Head of caudate nucleus (tissue), 42 donors: ENCODE measurements at places on chromosomes 3 and 15.

GRCh38 chr3:166169681-166170080, 332.5 kb upstream of the BCHE start:
- no peak for DNase-seq

- no peak for DNase-seq
Observed at GRCh38 chr15:73954188-73955145, 28.2 kb downstream of the LOXL1 start.

- no peak for DNase-seq
Observed at GRCh38 chr3:143249014-143249413, 129.4 kb downstream of the CHST2 start.

DNA sequence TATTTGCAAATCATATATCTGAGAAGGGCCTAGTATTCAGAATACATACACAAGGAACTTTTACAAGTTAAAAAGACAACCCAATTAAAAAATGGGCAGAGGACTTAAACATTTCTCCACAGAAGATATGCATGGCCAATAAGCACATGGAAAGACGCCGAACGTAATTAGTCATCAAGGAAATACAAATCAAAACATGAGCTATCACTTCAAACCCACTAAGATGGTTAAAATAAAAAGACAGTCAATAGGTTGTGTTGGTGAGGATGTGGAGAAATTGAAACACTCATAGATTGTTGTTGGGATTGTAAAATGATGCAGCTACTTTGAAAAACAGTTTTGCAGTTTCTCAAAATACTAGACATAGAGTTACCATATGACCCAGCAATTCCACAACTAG, 61.2 kb upstream of the NEO1 start:
- no peak for DNase-seq

- DNase-seq: peak; percentile 65
Observed at GRCh38 chr15:89898614-89899294, 5.0 kb upstream of the AP3S2 start.

GRCh38 chr15:73902121-73903020, 23.9 kb upstream of the LOXL1 start:
- no peak for DNase-seq

DNA sequence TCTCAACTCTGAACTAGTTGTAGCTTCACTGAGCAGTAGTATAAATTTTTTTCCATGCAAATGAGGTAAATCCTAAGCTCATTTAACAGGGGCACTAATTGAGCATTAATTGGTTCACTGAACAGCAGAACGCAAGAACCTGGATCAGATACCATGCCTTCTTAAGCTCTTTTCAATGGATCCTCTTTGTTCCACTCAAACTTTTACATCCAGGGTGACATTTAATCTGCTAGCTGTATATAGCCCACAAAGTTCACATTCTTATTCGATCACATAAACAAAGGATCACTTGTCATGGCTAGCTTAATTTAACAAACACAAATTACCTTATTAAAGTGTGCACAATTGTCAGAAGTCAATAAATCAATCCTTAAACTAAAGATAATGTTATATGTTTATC, 281.6 kb downstream of the CNTN6 start:
- no peak for DNase-seq

DNA sequence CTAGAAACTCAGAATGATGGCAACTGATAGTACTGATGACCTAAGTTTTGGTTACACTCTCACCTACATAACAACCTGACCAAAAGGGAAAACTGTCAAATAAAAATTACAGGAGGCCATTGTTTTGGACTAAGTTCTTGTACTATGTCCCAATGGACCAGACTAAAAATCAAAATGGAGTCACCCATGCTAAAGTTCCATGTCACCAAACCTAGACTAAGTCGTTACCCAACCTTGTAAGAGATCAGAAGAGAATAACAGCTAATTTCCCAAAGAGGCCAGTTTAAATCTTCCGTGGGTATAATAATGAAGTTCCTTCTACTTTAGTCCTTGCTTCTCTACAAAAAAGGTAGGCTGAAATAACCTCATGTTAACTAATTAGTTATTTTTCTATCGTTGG, 12.3 kb downstream of the THOC7 start:
- DNase-seq: no peak

DNA sequence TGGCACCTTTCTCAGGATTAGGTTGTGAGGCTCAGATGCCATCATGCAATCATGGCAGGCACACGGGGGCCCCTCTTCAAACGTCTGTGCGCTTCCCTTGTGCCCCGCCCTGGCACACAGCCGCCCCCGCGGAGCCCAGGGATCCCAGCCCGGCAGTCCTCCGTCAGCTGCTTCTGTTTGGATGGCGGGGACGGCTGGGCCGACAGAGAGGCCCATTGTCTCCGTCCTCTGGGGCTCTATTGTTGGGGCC, 849 bp upstream of the HDAC11 start:
- DNase-seq: peak; percentile 95

DNA sequence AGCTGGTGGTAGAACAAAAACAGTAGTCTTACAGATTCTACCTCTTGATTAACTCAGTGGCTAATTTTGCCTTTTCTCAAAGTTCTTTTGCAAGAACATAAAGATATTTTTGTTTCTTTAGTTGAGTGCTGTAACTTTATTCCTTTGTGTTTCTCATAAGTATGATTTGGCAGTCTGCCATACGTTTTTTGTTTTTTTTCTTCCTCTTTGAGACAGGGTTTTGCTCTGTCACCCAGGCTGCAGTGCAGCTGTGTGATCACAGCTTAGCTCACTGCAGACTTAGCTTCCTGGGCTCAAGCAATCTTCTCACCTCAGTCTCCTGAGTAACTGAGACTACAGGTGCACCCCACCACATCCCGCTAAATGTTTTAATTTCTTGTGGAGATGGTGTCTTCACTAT, 22.4 kb downstream of the B3GNT5 start:
- DNase-seq: no peak

DNA sequence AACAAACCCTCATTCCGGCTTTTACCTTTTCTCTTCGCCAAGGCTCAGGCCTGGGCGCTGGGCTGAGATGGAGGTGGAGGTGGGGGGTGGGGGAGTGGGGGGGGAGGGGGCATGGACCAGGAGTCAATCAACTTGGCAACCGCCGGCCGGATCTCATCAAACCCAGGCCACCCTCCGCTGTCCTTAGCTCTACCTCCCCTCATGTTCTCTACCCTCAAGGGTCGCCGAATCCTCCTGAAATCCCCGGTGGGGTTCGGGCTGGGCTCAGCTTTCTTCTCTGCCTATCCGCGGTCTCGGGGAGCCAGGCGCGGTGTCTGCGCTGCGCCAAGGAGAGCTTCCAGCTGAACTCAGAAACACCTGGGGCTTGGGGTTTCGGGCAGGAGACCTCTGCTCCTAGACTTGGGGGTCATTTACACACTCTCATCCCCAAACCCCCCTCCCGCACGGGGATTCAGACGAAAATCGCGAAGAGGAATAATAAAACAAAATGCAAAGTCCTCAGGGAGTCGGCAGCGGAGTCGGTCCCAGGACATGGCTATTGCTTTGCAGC, 2.5 kb downstream of the ONECUT1 start:
- no peak for DNase-seq

GRCh38 chr3:98733053-98733811, 29.9 kb upstream of the ST3GAL6 start:
- DNase-seq: peak; percentile 17

DNA sequence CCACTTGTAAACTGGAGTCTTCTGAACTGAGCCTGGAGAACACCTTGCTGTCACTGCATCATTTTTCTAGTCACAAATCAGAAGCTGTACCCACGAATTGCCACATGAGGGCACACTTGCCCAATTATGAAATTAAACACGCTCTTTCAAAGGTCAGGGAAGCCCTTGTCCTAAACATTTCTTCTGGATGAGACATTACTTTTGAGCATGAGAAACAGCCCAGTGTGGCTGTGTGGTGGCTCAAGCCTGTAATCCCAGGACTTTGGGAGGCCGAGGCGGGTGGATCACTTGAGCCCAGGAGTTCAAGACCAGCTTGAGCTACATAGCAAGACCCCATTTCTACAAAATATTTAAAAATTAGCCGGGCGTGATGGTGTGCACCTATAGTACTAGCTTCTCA, 27.5 kb upstream of the CFAP161 start:
- peak; percentile 23 for DNase-seq

GRCh38 chr15:47366884-47367283, 350.4 kb upstream of the SEMA6D start:
- no peak for DNase-seq

DNA sequence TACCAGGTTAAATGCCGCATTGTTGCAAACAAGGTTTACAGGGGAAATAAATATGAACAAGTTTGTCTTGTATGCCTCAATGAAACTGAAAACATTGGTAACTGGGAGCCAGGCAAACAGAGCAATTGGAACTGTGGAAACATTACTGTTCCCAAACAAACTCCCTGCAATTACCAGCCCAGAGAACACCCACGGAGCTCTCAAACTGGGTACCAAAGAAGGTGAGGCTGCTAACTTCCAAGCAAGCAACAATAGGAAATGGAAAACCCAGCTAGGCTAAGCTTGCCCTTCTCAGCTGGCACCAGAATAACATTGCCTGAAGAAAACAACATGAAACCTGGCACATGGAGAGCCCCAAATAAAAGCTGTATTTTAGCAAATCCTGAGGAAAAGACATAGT, 218.9 kb upstream of the THRB start:
- DNase-seq: no peak

GRCh38 chr15:83928392-83928734, 274.4 kb downstream of the ADAMTSL3 start:
- DNase-seq: no peak

DNA sequence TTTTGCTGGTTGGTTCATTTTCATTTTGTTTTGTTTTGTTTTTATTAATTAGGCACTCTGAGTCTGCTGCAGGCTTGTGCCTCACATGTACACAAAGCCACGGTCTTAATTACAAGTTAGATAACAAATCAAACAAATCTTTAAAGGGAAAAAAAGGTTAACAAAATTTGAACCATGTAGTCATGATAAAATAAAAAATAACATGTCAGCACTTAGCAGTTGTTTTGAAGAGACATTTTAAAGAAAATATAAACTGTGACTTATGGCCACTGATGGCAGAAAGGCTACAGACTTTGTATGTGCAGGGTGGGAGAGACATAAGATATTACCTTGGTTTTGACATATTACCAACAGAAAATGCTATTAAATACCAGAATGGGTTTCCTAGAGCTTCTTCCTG, 1035.4 kb downstream of the TUSC7 start:
- DNase-seq: no peak

DNA sequence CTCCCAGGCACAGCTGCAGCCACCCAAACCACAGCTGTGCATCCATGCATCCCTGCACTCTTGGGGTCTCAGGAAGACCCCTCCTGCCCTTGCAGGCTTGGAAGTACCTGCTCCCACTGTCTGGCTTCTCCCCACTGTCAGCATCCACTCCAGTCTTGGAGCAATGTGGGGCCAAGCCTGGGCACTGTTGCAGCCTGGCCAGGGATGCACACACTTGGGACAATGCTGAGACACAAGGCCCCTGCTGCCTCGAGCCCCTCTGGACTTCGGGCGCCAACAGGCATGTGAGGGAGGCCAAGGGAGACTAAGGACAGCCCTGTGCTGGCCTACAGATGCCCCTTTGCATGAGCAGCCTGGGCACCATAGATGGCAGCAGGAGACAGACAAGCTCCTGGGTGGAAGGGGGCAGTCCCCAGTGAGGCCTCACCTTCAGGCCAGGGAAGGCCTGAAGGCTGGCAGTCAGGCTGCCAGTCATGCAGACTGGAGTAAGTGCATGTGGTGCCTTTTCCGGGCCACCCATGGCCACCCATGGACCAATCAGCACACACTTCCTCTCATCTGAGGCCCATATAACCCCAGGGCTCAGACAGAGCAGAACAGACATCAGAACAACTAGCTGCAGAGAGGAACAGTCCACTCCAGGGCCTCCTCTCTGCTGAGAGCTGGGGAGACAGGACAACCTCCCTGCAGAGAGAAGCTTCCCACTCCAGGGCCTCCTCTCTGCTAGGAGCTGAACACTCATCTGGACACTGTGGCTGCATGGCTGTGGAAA, 219.0 kb downstream of the VGLL3 start:
- no peak for DNase-seq

DNA sequence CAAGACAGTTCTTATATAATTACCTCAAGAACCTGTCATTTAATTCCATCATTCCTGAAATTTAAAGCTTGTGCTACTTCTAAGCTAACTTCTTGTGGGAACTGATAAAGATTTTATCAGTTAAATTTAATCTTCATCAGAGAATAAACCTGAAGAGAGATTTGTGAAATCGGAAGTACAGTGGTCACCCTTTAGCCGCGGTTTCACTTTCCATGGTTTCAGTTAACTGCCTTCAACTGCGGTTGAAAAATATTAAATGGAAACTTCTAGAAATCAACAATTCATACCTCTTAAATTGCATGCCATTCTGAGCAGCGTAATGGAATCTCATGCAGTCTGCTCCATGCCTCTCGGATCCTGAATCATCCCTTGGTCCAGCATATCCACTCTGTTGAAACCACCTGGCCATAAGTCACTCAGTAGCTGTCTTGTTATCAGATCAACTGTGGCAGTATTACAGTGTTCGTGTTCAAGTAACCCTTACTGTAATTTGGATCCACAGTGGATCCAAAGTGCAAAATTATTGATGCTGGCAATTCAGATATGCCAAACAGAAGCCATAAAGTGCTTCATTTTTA, 626.1 kb downstream of the CADM2 start:
- no peak for DNase-seq

DNA sequence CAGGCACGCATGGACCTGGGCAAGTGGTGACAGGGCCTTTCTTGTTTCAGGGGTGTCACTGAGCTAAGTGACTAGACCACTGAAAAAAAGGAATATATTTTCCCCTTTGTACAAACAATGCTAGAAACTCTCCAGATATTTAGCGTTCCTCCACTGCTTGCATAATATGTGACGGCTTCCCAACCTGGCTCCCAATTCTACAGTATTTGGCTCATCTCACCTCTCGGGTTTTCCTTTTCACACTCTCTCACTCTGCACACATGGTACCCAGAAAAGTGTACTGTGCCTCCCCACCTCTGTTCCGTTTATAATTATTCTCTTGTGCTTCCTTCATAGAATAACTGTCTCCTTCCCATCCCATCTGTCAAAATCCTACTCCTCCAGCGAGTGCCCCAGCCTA, 140.5 kb upstream of the KLHL25 start:
- DNase-seq: no peak
